ENCODE measurements at places on chromosomes 12 and 14. TPM values are rescaled to one million over a fixed set of nuclear protein-coding genes. Genes with fewer than 3 reads are reported as not detected.

The NXPH4 gene
- 1.6 TPM for total RNA-seq

The DNAJC22 gene
- not detected for total RNA-seq

The CSAD gene
- 52.9 TPM for total RNA-seq

The KLHDC1 gene
- total RNA-seq, result 16.6 TPM

The NUP107 gene
- 88.6 TPM for total RNA-seq

The SLC25A47 gene
- not detected for total RNA-seq

The TEX22 gene
- 0.94 TPM for total RNA-seq

The TSPAN19 gene
- 1.3 TPM for total RNA-seq

The LRRC43 gene
- total RNA-seq, result not detected

The FGF23 gene
- not detected for total RNA-seq

The CLEC4D gene
- not detected for total RNA-seq

The RHOJ gene
- total RNA-seq, result 7.2 TPM

The MVK gene
- total RNA-seq, result 24.1 TPM

The TSPAN11 gene
- total RNA-seq, result 13.8 TPM

The SIX6 gene
- total RNA-seq, result not detected

The SMIM41 gene
- not detected for total RNA-seq
